ENCODE measurements at places on chromosomes 13 and 19.

- no peak for DNase-seq
Observed at GRCh38 chr19:13930402-13930801, 7.8 kb downstream of the PODNL1 start.

GRCh38 chr19:35562336-35562735 is 1.1 kb downstream of the ATP4A start:
- no peak for DNase-seq

DNA sequence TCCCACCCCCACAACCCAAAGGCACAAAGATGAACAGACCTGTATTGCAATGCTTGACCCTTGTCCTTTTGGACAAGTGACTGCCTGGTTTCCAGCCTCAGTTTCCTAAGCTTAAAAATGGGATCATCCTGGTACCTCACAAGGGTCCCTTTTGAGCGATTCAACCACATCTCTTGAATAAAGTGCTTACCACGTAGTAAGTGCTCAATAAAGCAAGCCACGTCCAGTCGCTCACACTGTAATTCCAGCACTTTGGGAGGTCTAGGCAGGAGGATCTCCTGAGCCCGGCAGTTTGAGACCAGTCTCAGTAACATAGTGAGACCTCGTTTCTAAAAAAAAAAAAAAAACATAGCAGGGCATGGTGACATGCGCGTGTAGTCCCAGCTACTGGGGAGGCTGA is 1.2 kb downstream of the DLL3 start:
- no peak for DNase-seq

DNA sequence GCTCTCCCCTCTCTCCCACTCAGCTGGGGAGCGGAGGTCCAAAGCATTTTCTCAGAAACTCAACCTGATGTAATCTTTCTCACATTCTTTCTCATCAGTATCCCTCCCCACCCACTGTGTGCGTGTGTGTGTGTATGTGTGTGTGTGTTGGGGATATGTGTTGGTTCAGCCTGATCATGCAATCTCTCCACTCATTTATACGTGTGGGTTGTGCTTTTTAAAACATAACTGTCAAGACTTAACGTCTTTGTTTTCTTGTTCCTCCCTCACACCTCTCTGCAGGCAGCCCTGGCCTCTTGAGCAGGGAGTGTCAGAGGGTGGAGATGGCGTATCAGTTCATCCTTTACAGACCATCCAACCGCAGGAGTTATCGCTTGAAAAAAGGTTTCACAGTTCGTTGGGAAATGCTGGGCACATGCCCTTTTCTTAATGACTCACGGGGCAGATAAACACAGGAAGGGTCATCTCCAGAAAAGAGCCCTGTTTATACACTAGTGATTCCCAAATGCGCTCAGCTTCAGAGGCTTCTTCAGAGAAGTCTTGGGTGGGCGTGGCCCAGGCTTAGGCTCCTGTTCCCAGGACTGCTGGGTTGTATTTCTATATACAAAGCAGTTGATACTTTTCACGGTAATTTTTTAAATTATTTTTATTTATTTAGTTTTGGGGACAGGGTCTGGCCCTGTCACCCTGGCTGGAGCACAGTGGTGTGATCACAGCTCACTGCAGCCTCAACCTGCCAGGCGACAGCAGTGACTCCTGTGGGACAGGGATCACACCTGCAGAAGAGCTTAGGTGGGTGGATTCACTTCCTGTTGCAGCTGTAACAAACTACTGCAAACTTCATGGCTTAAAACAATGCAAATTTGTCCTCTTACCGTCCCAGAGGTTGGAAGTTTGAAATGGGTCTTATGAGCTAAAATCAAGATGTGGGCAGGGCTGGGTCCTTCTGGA is 60.3 kb downstream of the CCDC70 start:
- no peak for DNase-seq

DNA sequence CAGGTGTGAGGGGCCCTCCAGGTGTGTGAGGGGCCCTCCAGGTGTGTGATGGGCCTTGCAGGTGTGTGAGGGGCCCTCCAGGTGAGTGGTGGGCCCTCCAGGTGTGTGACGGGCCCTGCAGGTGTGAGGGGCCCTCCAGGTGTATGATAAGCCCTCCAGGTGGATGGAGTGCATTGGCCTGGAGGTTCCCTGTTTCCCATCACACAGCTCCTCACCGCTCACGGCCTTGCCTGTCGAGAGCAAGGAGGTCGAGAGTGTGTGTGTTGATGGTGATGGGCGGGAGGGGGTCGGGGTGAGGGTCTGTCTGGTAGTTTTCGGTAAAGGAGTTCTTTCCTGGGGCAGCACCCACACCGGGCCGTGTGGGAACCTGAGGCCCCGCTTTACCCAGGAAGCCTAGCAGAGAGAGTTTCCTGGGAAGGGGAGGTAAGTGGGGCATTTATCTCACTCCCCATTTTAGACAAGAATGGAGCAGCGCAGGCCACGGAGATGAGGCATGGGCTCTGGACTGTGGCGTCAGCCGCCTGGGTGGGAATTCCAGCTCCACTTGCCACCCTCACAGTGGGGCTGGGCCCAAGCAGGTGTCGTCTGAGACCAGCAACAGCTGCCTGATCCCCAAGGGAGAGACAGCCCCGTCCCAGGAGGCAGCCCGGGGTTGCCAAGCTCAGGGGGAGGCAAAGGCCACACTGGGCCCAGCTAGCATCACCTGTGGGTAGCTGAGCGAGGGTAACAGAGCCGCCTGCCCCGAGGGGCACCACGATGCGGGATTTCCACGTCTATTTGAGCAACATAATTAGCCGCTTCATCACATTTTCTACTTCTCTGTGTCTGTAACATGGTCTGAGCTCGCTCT is 10.9 kb upstream of the GAS6 start:
- no peak for DNase-seq

DNA sequence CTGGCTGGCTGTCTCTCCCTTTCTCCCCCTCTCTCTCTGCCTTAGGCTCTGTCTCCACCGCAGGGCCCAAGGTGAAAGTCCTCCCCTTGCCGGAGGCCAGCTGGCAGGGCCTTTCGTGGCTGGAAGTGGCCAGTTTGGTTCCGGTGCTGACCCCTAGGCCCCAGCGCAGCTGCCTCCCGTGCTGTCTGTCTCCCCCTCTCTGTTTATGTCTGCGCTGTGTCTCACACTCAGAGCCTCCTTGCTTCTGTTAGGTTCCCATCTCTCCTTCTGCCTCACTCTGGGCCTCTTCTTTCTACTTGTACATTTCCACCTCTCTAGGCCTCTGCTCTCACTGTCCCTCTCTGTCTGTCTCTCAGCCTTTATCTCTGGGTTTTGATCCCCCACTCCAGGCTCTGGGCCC is 13.1 kb downstream of the CCDC97 start:
- DNase-seq = no peak

DNA sequence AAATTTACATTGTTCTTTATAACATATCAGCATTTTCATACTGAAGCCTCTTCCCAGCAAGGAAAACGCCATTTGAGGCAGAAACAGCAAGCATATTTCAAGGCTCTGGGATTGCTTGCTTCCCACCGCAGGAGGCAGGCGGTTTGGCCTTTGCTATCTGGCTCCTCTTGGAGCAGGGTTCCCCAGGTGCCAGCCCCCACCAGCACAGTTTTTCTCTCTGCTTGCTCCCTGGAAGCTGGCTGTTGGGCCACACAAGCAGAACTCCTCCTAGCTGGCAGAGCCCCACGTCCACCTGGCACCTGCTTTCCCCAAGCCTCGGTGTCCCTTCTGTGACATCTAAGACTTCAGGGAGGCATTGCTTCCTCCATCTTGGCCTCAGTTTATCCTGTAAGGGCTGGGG is 16.7 kb downstream of the GATAD2A start:
- DNase-seq = no peak

GRCh38 chr13:21966014-21966413 is 295.1 kb downstream of the FGF9 start:
- DNase-seq = no peak

GRCh38 chr19:8973501-8974091 is 36.6 kb downstream of the MUC16 start:
- no peak for DNase-seq

GRCh38 chr13:102567857-102568256 is 28.9 kb upstream of the TPP2 start:
- DNase-seq = no peak

- DNase-seq = no peak
Observed at GRCh38 chr13:93378184-93378583, 151.6 kb downstream of the GPC6 start.

DNA sequence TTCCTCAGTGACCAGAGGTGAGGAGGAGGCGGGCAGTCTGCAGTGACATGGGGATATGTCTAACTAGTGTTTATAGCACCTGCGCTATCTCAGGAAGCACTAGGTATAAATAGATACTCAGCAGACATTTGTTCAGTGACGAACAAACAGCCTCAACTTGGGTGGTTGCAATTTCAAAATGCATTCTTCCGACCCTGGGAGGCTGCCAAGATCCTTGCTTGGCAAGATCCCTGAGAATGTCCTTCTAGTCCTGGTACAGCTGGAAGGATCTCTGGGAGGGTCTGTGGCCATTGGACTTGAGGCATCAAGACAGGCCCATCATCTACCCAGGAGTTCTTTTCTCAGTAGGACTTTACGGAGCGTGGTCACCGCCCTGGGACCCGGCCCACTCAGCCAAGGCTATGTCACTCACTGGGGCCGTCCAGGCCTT is 299.5 kb downstream of the ZNF536 start:
- DNase-seq = no peak

- no peak for DNase-seq
Observed at GRCh38 chr13:75485286-75486062, 3.5 kb upstream of the TBC1D4 start.

GRCh38 chr13:73722120-73722519 is 412.1 kb downstream of the KLF12 start:
- no peak for DNase-seq

DNA sequence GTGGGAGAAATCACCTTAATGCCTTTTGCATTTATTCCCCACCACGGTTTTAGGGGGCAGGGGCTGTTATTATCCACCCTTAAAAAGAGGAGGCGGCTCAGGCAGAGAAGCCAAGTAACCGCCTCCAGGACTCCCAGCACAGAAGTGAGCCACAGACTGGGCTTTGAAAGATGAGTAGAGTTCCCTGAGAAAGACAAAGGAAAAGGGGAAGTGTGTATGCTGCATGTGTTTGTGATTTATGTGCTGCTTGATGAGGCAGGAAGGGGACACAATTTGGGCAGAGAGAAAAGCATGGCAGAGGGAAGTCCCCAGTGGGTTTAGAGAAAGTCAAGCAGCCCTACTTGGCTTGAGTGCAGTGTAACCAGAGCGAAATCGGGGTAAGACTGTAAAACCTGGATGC is 85.0 kb downstream of the DOCK9 start:
- DNase-seq = no peak

DNA sequence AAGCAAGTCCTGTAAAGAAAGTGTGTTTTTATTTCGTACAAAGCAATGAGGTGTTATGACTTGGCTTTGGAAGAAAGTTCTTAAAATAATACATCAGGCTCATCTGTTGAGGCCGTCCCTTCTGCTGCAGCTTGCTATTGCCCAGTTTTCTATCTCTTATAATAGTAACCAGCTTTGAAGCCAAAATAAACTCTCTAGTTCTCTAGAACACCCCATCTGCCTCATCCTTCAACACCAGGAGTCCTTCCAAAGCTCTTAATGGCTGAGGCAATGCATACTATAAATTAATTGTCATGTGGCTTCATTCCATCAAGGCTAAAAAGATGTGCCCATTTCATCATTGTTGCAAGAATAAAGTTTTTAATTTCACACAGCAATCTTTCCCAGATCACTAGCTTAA is 49.4 kb upstream of the IPO5 start:
- no peak for DNase-seq

GRCh38 chr13:72469906-72470305 is 257.5 kb downstream of the MZT1 start:
- no peak for DNase-seq

GRCh38 chr13:92900446-92900845 is 326.2 kb upstream of the GPC6 start:
- no peak for DNase-seq

DNA sequence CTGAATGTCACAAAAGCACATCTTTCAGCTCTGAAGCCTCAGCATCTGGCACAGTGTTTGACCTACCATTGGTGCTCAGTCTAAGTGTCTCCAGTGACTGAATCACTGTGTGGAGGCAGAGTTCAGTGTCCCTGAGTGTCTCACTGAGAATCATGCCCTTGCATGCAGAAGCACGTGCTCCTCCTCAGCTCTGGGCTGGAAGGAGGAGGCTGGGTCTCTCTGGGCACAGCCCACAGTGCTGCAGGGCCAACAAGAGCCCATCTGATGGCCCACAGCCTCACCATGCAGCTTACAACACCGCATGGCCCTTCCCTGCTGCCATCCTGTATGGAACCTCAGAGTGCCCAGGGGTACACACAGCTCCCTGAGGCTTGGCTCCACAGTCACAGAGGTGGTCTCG is 86.1 kb downstream of the TEX26 start:
- DNase-seq = no peak

Measured in NCI-H1417 treated with DMSO at 0.1 percent for 48 hours (cell line).